Bone marrow (tissue), 2 donors: ENCODE measurements at places on chromosomes 1 and 21.

DNA sequence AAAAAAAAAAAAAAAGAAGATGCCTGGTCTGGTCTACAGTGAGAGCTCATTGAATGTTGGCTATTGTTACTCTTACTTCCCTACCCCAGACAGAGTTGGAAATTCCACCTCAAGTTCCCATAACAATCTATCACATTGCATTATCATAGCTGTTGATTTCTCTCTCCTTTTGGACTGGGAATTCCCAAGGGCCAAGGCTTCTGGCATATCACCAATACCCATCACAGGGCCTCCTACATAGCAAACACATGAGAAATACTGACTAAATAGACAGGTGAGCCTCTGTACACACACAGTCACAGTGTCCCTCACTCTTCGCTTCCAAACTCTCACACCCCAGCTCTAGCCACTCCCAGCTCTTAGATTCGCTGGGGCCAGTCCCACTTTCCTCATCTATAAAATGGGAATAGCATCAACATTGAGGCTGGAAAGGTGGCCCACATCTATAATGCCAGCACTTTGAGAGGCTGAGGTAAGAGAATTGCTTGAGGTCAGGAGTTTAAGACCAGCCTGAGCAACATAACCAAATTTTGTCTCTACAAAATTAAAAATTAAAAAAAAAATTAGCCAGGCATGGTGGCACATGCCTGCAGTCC, 6.4 kb downstream of the PTAFR start:
- no peak for DNase-seq

DNA sequence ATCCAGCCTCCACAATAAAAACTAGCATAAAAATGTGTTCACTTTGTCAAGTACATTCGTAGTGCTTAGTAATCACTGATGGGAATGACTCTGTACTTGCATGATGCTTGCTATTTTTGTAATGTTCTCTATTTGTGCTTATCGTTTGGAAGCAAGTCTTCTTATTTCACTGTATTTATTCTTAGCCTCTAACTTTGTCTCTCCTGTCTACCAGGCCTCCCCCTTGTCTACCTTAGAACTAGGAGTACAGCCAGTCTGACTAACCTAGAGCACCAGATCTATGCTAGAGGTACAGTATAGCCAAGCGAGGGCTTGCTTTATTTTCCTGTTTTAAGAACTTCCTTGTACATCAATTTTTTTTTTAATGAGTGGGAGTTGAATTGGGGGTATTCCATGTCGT, 108.2 kb downstream of the VPS13D start:
- DNase-seq = no peak

DNA sequence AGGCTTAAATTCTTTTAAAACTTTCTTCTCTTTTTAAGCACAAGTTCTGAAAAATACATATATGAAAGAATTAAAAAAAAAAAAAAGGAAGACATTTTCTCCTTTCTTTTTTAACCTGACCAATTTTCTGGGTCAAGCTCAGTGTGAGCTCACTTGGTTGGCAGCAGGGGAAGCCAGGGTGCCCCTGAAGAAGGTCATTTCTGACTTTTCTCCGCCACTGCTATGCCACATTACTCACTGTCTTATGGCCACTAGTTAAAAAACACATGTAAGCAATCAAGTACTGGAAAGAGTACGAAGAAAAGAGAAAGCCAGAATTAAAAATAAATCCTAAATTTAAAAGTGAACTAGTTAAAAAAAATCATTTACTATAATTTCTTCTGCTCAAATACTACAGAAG, 275.0 kb downstream of the NEGR1 start:
- DNase-seq = no peak

DNA sequence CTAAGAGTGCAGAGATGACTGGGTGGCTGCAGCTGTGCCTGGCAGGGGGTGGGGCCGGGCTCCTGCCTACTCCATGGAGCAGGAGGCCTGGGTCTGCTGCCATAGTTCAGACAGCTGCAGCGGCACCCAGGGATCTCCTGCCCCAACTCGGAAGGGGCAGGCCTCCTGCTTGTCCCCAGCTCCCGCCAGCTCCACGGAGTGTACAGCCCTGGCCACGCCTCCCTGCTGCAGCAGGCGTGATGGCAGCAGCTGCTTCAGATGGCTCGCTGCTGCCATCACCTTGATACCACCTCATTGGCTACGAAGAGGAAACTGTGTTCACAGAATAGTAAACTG, 35.9 kb downstream of the ACTL8 start:
- no peak for DNase-seq

DNA sequence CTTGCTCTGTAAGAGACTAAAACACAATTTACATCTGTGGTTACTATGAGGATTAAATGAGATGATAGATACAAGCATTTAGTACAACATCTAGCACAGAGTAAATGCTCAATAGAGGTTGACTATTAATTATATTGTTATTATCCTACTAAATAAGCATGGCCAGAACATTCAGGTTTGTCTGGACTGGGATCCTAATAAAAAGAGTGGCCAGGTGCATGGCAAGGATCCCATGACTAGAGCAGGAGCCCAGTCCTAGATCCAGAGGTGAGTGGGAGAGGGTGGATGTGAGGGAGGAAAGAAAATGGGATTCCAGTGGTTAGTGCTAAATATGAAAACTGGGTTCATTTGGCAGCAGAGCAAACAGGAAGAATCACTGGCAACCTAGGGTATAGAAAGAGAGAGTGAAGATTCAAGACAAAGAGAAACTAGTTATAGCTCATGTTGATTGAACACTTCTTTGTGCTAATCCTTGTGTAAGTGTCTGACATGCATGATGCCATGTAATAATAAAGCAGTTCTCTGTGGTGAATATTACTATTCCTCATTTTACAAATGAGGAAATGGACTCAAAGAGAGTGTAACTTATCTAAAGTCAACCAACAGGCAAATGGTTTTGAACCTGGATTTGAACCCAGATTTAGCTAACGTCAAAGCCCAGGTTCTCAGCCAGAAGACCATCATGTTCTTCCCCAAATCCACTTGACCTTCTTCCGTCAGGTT, 71.1 kb upstream of the FGGY start:
- DNase-seq = no peak

GRCh38 chr1:153760440-153760839, 14.8 kb upstream of the SLC27A3 start:
- DNase-seq = no peak

DNA sequence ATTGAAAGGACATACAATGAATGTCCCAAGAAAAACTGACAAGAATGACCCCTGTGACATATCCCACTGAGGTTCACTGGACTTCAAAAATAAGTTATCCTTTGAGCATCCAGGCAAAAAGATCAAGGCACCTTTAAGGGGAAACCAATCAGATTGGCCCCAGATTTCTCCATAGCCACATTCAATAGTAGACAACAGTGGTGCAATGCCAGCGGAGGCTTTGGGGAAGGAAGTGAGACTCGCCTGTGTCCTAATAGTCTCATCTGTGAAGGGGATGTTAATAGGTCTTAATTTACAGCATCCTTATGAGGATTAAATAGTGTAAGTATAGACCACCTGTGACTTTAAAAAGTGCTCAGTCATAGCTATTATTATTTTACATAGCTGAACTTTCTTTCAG, 21.5 kb downstream of the RPL5 start:
- DNase-seq = no peak

DNA sequence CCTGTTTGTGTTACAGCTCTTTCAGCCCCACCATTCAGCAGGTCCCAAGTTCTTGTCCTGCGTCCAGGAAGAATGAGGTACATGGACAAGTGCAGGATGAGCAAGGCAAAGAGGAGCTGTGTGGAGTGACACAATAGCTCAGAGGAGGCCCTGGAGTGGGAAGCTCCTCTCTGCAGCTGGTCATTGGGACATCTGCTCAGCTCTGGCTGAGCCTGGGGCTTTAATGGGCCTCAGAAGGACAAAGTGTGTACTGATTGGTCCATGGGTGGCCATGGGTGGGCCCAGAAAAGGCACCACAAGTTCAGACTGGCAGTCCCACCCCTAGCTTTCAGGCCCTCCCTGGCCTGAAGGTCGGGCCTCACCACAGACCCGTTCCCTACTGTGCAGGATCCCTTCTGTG, 14.7 kb upstream of the HYI start:
- DNase-seq = no peak

GRCh38 chr1:209648931-209649776, 3.1 kb downstream of the LAMB3 start:
- peak; percentile 39 for DNase-seq

DNA sequence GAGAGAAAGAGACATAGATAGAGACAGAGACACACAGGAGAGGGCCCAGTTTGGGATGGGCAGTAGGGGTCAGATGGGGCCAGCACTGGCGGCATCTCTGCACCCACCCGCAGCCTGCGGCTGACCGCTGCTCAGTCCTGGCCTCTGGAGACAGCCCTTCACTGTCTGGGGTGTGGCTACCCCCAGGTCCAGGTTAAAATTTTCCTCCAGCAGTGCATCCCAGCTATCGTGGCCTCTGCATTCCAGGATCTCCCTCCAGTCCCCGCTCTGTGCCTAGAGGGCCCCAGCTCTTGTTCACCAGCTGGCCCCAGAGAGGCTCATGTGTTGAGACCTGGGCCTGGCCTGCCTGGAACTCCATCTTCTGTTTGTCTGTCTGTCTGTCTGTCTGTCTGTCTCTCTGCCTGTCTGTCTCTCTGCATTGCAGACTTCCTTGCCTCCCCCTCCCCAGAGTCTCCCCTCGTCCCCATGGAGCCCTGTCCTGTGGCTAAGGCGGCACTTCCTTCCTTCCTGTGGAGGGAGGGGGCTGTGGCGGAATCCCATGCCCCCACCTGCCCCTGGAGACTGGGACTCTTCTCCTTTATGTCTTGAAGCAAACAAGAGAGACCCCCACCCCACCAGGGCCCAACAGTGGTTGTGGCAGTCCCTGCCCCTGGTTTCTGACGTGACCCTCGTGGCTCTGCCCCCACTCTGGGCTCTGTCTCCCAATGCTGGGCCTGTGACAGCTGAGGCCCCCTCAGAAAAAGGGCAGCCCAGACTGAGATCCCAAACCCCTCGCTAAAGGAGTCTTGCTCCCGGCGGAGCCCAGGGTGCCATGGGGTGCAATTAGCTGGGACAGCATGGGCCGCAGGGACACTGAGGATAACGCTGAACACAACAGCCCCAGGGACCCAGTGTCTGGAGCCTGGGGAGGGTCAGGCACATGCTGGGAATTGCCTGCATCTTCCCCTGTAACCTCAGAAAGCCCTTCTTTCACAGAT, 241.8 kb downstream of the NPHP4 start:
- DNase-seq = no peak

DNA sequence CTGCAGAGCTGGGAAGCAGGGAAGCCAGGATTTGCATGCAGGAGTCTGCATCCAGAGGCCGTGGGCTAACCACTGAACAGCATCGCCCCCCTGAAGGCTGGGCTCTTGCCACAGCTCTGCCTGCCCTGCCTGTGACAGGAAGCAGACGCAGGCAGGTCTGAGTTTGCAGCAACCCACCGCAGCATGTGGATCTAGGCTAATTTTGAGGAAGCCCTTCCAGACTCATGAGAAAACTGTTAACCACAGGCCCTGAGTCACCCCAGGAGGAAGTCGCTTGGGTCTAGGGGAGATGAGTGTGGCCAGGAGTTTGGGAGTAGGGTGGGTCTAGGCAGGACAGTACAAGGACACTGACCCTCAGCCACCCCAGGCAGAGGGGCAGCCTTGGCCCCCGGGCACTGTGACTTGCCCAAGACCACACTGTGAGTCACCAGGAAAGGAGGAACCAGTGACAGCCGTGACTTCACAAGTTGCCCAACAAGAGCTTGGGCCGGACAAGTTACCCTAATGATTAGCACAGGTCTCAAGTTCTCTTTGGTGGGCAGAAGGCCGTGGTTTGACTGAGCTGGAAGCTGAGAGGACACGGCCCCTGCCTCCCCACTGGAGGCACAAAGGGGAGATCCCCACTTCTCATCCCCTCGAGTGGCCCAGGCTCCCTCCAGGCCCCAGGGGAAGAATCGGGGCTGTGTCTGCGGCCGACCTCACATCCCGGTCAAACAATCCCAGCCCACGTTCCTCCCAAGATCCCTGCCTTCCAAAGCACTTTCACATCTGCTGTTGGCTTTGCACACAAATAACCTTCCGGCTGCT, 826 bp downstream of the LAPTM5 start:
- DNase-seq = peak; percentile 89

DNA sequence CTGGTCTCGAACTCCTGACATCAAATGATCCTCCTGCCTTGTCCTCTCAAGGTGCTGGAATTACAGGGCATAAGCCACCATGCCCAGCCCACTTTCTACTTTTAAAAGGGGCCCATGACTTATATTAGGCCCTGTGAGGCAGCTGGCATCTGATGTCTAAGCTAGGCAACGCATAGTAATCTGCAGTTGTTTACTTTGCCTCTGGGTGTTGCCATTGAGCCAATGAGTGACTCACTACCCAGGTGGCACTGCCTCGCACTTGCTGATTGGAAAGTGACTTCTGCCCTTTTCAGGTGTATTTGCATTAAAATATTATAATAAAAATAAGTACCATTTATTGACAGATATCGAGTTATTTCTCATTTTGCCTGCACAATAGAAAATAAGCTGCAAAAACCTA, 84.9 kb downstream of the KIF14 start:
- no peak for DNase-seq

- no peak for DNase-seq
Measured at GRCh38 chr1:230285351-230285750, 140.8 kb downstream of the PGBD5 start.

DNA sequence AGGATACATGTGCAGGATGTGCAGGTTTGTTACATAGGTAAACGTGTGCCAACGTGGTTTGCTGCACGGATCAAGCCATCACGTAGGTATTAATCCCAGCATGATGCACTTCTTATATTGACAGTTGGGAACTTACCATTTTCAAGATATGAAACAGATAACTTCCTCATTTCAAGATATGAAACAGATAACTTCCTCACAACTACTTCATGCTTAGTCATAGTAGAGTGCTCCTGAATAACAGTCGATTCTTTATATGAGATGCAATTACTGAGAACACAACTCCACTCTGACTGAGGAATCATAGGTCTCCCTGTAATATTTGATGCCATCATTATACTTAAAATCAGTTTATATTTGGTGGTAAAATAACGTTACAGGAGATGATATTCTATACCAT, 1124.3 kb downstream of the AMY1C start:
- peak; percentile 19 for DNase-seq

- DNase-seq = no peak
Measured at GRCh38 chr1:159441360-159441759, 1.8 kb downstream of the OR10J1 start.

- DNase-seq = no peak
Measured at GRCh38 chr1:177122461-177123251, 41.9 kb downstream of the ASTN1 start.

DNA sequence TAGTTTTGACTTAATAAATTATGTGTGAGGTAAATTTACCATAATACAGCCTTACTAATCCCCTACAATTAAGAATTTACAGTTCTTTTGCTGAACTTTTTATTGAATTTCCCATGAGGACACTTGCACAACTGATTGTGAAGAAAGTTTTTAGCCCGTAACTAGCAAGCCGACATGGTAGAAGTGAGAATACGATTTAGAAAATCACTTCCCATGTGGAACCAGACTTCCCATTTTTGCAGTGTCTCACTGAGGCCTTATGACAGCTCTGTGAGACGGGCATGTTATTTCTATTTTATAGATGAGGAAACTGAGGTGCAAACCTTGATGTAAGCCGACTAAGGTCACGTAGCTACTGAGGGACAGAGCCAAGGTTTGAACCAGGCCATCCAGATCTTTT, 32.5 kb upstream of the LMO4 start:
- no peak for DNase-seq

GRCh38 chr1:68293609-68294366, 61.5 kb upstream of the WLS start:
- DNase-seq = no peak
